ENCODE measurements at places on chromosomes 11 and 22.

- DNase-seq: no peak
Observed at GRCh38 chr22:42347281-42347824, 76.9 kb upstream of the TCF20 start.

GRCh38 chr22:25697181-25697664 lies 44.8 kb upstream of the MYO18B start:
- DNase-seq: no peak

DNA sequence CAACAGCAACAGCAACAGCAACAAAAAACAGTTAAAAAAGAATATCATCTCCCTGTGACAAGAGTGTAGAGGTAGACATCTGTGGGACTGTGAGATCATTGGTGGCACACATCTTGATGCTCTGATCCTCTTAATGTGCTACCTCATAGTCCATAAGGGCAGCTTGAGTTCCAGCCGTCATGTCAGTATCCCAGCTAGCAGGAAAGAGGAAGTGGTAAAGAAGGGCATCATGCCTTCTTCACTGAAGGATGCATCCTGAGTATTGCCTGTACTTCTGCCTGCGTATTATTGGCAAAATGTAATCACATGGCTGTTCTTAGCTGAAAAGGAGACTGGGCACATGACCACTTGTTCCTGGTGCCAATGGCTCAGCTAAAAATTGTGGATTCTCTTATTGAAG lies 314.3 kb downstream of the TBC1D22A start:
- no peak for DNase-seq

DNA sequence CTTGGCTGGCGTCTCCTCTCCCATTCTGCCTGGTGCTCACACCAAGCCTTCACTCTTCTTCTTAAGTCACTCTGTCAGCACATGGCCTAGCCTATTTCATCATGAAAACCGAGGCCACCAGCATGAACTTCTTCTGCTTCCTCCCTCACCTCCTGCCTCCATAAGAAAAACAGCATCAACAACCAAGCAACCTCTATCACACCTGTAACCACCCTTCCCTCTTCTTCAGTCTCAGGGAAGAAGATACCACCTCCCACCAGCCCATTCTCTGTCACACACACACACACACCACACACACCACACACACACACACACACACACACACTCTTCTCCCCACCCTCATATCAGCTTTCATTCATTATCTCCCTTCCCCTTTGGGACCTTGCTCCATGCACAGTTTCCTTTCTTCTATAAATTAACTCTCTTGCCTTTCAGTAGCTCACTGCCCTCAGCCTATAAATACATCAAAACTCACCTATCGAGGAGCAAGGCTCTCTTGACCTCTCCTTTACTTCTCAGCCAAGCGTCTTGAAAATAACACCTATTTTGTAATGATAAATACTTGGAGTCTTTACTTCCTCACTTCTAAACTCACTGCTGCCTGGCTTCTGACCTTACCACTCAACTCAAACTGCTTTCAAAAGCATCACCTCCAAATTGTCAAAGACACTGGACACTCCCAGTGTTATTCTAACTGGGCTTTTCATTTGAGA lies 36.6 kb downstream of the SC5D start:
- peak; percentile 31 for DNase-seq

DNA sequence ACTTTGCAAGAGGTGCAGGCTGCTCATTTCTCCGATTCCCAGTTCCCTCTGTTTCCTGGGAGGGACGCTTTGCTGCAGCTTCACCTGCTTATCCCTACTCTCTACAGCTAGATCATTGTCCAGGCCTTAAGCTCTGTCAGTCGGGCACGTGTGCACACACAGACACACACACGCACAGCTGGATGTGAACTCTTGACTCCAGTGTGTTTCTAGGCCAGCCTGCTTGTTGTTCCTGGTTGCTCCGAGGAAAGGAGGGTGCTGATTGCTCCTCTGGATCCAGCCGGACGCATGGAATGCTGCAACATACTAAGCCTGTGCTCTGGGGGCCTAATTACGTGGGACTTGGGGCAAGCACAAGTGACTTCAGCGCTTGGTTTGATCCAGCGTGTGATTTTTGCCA lies 19.7 kb downstream of the ZNRF3 start:
- DNase-seq: no peak

GRCh38 chr11:94314064-94314463 lies 9.7 kb downstream of the IZUMO1R start:
- DNase-seq: no peak

GRCh38 chr11:90818196-90818745 lies 595.4 kb upstream of the CHORDC1 start:
- DNase-seq: no peak

DNA sequence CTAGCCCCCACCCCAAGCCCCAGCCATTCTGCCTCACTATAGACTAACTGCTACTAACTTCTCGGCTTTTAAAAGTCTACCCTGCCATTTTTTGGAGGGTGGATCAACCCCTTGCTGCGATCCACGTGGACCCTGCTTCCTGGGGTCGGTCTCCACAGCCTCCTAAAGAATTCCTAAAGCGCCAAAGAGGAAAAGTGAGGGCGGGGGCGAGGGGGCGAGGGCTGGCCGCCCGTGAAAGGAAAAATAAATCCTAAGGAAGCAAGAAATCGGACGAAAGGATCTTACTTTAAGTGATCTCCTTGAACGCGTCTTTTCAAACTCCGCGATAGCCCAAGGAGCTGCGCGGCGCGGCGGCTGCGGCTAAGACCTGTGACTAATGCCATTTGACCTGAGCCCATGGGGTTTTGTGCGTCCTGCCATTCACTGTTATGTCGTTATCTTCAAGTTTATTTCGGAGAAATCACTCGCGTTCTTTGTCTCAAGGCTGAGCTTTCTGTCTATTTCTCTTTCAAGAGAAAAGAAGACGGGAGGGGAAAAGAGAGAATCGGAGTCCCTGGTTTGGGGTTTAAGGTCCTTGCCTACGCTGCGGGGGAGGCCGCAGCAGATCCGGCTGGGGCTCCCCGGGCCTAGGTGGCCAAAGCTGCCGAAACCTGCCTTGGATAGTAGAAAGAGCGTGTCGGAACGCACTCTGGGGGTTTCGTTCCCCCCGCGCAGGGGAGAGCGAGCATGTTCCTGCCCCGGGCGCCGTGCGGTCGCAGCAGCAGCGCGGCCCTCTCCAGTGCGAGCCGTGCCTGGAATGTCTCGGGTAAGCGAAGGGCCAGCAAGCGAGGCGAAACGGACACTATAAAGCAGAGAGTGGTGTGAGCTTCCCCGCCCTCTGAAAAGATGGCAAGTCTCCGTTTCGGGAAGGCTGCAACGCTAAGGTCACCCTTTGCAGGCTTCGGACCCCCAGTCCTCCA lies 2.8 kb upstream of the DBX1 start:
- peak; percentile 19 for DNase-seq

GRCh38 chr11:95085117-95085816 lies 4.4 kb upstream of the ENDOD1 start:
- no peak for DNase-seq

DNA sequence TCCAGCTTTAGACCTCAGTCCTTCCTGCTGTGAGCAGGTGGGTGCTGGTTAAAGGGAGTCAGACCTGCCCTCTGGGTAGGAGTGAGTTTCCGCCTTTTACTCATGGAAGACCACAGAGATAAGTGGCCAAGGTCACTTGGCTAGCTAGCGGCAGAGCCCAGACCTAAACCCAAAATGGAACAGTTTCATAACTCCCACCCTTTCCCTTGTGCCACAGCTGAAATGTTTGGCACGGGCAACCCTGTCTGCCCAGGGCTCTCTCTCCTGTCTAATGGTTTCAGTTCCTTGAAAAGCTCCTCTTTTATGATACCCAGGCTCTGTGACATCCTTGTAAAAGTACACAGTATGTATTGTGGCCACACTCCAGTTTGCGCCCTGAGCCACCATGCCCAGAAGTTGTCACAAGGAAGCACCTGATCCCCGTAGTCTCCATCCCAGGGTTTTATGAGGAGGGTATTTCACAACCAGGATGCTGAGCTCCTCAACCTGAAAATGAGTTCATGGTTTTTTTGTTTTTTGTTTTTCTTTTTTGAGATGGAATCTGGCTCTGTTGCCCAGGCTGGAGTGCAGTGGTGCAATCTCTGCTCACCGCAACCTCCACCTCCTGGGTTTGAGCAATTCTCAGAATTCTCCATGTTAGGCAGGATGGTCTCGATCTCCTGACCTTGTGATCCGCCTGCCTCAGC lies 5.1 kb downstream of the MB start:
- no peak for DNase-seq

DNA sequence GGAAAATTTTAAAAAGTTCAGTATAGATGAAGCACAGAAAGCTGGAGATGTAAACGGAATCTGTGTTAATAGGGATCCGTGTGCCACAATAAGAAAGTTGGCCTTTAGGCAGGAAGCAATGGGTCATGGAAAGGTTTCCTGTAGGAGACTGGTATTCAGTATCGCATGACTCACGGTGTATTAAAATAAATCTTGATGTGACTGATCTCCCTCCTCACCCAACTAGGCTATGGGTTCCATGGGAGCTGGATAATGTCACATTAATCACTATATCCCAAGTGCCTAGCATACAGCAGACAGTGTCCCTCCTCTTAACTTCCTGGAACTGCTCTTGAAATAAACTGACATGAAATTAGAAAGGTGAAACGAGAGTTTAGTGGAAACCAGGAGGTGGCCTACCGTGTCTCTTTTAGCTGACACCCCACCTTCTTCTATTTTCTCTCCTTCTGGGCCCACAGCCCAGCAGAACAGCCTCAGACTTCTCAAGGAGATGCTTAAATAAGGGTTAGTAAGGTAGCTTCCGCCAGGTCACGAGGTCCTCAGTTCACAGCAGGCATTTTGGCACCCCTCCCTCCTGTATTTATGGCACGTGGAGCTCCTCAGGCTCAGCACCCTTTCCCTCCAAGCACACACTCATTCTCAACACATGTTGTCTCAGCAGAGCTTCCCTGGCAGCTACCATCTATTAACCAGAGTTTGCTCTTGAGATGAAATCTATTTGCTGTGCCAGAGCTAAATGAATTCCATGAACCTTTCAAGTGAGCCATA lies 118.8 kb downstream of the NXPE2 start:
- no peak for DNase-seq

DNA sequence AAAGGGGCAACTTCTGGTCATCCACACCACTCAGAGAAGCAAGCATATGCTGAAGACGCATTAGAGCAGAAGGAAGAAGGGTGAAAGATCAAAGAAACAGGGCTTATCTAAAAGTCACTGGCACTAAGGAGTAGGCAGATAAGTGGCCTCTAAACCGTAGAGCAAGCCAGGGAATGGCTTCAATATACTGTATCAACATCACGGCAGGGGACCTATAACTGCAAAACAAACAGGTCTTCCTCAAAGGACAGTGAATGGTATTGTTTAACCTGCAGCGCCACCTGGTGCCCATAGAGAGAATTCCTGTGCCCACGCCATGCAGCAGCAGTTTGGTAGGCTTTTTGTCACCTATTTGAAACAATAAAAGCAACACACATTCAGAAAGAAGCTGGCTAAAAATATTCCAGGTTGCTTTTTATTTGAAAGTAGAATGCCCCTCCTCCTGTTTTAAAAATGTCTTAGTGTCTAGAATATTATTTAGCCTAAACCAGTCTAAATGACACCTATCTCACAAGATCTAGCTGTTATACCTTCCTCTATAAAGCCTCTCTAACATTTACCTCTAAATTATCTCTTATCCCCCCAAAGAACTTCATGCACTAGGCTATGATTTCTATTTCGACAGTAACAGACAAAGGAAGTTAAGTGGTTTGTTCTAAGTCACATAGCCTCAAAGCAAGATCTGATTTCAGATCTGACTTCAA lies 21.8 kb downstream of the SNX19 start:
- peak; percentile 46 for DNase-seq

DNA sequence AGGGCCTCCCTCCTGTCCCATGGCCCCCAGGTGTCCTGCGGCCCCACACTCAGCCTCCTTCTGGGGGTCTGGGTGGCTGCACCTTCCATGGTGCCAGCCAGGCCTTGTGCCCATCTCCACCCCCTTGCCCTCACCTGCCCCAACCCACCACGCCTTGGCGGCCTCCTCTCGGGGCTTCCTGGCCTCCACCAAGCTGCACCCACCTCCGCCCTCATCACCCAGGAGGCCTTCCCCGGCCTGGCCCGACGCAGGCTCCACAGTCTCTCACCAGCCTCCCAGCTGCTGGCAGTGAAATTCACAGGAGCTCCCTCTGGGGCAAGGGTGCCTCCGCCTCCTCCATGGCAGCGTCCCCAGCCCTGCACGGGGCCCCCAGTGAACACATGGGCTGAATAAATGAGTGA lies 35.9 kb upstream of the WNT7B start:
- no peak for DNase-seq

DNA sequence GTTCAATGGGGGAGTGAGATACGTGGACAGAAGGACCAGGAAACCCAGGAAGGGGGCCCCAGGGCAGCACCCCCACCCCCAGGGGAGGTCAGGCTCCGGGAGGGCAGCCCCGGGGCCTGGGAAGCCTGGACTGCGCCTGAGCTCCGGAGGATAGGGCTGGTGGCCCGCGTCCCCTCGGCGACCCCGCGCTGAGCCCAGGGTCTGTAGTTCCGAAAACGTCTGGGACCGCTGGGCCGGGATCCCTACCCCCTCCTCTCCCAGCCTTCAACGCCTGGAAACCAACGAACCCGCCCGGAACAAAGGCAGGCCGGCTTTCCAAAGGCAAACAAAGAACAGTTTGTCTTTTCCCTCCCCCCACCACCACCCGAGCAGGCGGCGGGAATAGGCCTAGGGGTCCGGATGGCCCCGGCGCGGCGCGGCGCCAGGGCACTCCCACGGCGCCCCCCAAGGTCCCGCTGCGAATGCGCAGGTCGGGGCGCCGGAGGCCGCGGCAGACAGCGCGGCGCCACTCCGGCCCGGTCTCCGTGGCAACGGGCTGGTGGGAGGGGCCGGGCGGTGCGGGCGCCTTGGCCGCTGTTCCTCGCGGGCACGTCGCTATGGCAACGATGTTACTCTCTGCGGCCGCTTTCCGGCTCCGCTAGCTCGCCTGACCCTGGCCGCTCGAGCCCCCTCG lies 58.5 kb downstream of the IGLL1 start:
- peak; percentile 97 for DNase-seq

DNA sequence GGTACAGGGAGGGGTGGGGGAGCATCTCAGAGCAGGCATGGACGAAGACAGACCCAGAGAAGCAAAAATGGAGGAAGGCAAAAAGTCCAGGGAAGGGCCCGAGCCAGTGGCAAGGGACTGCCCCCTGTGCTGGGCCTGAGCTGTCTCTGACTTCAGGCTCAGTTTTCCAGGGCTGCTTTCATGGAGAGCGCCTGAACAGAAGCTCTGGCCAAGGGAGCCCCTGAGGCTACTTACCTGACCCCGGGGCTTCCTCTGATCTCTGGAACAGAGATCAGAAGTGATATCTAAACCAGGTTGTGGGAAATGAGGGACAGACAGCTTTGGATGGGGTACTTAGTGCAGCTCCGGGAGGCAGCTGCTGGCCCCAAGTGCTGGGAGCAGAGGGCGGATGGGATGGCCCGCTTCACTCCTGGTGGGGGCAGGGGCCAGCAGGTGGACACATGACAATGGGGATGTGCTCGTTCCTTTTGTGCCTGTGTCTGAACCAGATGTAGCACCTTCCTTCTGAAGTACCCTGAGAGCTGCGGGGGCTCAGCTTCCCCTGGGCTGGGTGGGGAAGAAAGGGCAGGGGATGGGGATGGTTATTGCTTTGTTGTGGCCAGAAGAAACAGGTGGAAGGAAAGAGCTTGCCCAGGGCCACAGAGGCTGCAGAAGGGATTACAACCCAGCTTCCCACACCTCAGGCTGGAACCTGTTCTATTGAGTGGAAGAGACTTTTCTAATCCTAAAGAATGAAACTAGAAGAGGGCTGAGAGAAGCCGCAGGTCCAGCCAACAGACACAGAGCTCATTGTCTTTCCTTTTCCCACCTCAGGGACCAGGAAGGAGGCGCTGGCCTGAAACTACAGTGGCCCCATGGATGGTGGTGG lies 5.7 kb downstream of the LRRC10B start:
- DNase-seq: no peak
